HFFc6 (cell line): ENCODE measurements at places on chromosomes 13 and 19. TPM values are rescaled to one million over a fixed set of nuclear protein-coding genes. Genes with fewer than 3 reads are reported as not detected.

The TTC9B gene
- not detected in 3 replicates for total RNA-seq

The MAP2K2 gene
- 184 to 193 TPM (median 185 TPM) in 3 replicates for total RNA-seq

The GPC6 gene
- total RNA-seq = 1.8 to 4.9 TPM (median 3.0 TPM) in 3 replicates

The SPACA4 gene
- total RNA-seq = not detected in 3 replicates

The HIF3A gene
- total RNA-seq = 0.14 to 3.2 TPM (median 0.44 TPM) in 3 replicates

The ZNF221 gene
- total RNA-seq = 3.7 to 4.5 TPM (median 4.3 TPM) in 3 replicates

The SPATA13 gene
- total RNA-seq = 6.6 to 8.4 TPM (median 8.0 TPM) in 3 replicates

The SHISA7 gene
- total RNA-seq = not detected in 3 replicates

The TMED1 gene
- total RNA-seq = 43.3 to 60.2 TPM (median 44.8 TPM) in 3 replicates

The NCR1 gene
- not detected in 3 replicates for total RNA-seq

The PGLYRP1 gene
- not detected in 3 replicates for total RNA-seq

The CDX2 gene
- total RNA-seq = not detected in 3 replicates

The PRODH2 gene
- total RNA-seq = not detected in 3 replicates

The PRSS57 gene
- not detected in 2 replicates for total RNA-seq

The ZNF99 gene
- not detected in 3 replicates for total RNA-seq

The ETV2 gene
- total RNA-seq = 1.3 to 2.2 TPM (median 1.3 TPM) in 3 replicates

The RCBTB1 gene
- 12.4 to 17.4 TPM (median 14.1 TPM) in 3 replicates for total RNA-seq

The ARHGEF18 gene
- total RNA-seq = 32.1 to 39.5 TPM (median 33.0 TPM) in 3 replicates

The ZNF382 gene
- total RNA-seq = 1.9 to 2.7 TPM (median 2.7 TPM) in 3 replicates

The GFY gene
- not detected in 3 replicates for total RNA-seq

The POGLUT2 gene
- total RNA-seq = 12.6 to 28.1 TPM (median 20.5 TPM) in 3 replicates

The FRY gene
- total RNA-seq = 15.6 to 21.7 TPM (median 15.7 TPM) in 3 replicates

The CYP4F3 gene
- total RNA-seq = not detected in 3 replicates

The S1PR4 gene
- total RNA-seq = not detected in 3 replicates

The KLK15 gene
- not detected in 3 replicates for total RNA-seq

The GPR12 gene
- total RNA-seq = not detected in 3 replicates

The DAPK3 gene
- 130 to 144 TPM (median 140 TPM) in 3 replicates for total RNA-seq

The IZUMO4 gene
- total RNA-seq = 1.1 to 2.0 TPM (median 1.7 TPM) in 3 replicates

The FGF22 gene
- total RNA-seq = 0.23 TPM in 1 of 3 replicates, not detected in the others

The PIK3R2 gene
- total RNA-seq = 52.1 to 66.1 TPM (median 62.6 TPM) in 3 replicates

The LILRA2 gene
- total RNA-seq = not detected in 3 replicates

The GJA3 gene
- total RNA-seq = 0.08 and 0.14 TPM in 2 replicates

The ZNF254 gene
- 3.3 to 5.2 TPM (median 3.9 TPM) in 3 replicates for total RNA-seq

The PDE4C gene
- total RNA-seq = not detected in 3 replicates

The GAPDHS gene
- not detected in 3 replicates for total RNA-seq

The ZNF525 gene
- total RNA-seq = 3.1 to 5.5 TPM (median 3.8 TPM) in 3 replicates

The ZNF723 gene
- total RNA-seq = not detected in 3 replicates

The ZNF835 gene
- not detected in 3 replicates for total RNA-seq

The IGFL1 gene
- total RNA-seq = not detected in 3 replicates

The TEX26 gene
- not detected in 3 replicates for total RNA-seq

The DDX49 gene
- 44.6 and 54.4 TPM in 2 replicates for total RNA-seq

The NANOS3 gene
- 1.6 TPM in 1 of 3 replicates, not detected in the others for total RNA-seq

The SIGLEC5 gene
- total RNA-seq = not detected in 3 replicates

The CGB5 gene
- total RNA-seq = 0.75 TPM in 1 of 3 replicates, not detected in the others

The FCAR gene
- total RNA-seq = not detected in 3 replicates

The SPTBN4 gene
- 0.17 to 1.3 TPM (median 0.28 TPM) in 3 replicates for total RNA-seq

The ZNF576 gene
- 20.6 to 22.6 TPM (median 21.8 TPM) in 3 replicates for total RNA-seq

The YIPF2 gene
- 82.9 and 104 TPM in 2 replicates for total RNA-seq

The CAB39L gene
- total RNA-seq = 4.2 and 5.6 TPM in 2 replicates

The LRRC63 gene
- total RNA-seq = not detected in 3 replicates

The GRIN2D gene
- 3.1 to 4.4 TPM (median 3.9 TPM) in 3 replicates for total RNA-seq

The ACP7 gene
- not detected in 2 replicates for total RNA-seq

The SERPINE3 gene
- not detected in 3 replicates for total RNA-seq
